ENCODE measurements at places on chromosomes 1 and 21. TPM values are rescaled to one million over a fixed set of nuclear protein-coding genes. Genes with fewer than 3 reads are reported as not detected.

The KRTAP15-1 gene
- total RNA-seq: not detected

The CD53 gene
- total RNA-seq: 62.0 TPM

The GPR37L1 gene
- 0.58 TPM for total RNA-seq

The EXOSC10 gene
- 36.5 TPM for total RNA-seq

The CLCNKA gene
- 0.17 TPM for total RNA-seq

The RIMKLA gene
- 1.8 TPM for total RNA-seq

The TMEM269 gene
- 0.06 TPM for total RNA-seq

The SLC2A5 gene
- total RNA-seq: 2.0 TPM

The LMX1A gene
- total RNA-seq: 0.33 TPM

The ZMYND12 gene
- 0.23 TPM for total RNA-seq

The PLA2G4A gene
- 4.6 TPM for total RNA-seq

DNA sequence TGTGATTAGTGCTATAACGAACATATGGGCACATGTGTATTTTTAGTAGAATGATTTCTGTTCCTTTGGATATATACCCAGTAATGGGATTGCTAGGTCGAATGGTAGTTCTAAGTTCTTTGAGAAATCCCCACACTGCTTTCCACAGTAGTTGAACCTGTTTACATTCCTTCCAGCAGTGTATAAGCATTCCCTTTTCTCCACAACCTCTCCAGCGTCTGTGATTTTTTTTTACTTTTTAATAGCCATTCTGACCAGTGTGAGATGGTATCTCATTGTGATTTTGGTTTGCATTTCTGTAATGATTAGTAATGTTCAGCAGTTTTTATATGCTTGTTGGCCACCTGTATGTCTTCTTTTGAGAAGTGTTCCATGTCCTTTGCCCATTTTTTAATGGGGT is 81.8 kb upstream of the SLC44A3 start:
- no peak for DNase-seq
- H3K27ac ChIP-seq: no peak overlapping the region
- H3K36me3 ChIP-seq: no peaks in the 10 kb centered on the region
- peaks cover 16% of the 10 kb centered on the region for H3K4me1 ChIP-seq
- no peaks in the 10 kb centered on the region for H3K27me3 ChIP-seq

DNA sequence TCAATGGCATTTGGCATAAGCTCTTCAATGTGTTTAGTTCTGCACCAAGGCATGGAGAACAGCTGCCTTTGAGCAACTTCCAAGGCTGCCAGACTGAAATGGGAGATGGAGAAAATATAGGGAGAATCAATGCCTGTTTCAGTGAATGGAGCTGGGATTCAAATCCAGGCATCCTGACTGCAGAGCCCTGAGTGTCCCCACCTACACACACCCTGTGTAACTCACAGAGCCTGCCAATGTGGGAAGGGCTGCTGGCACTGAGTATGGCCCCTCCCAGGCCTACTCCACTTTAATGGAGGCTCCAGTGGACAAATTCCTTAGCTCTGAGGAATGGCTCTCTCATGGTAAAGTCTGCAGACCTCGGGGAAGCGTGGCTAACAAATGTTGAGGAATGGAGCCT is 145.6 kb upstream of the TNR start:
- no peak overlapping the region for H3K4me3 ChIP-seq
- H3K4me1 ChIP-seq: peaks cover 11% of the 10 kb centered on the region
- no peak overlapping the region for H3K27ac ChIP-seq
- no peaks in the 10 kb centered on the region for H3K36me3 ChIP-seq

GRCh38 chr1:62852253-62852652 is 68.3 kb downstream of the ATG4C start:
- DNase-seq: no peak
- peaks cover 6% of the 10 kb centered on the region for H3K36me3 ChIP-seq
- no peak overlapping the region for H3K27ac ChIP-seq

DNA sequence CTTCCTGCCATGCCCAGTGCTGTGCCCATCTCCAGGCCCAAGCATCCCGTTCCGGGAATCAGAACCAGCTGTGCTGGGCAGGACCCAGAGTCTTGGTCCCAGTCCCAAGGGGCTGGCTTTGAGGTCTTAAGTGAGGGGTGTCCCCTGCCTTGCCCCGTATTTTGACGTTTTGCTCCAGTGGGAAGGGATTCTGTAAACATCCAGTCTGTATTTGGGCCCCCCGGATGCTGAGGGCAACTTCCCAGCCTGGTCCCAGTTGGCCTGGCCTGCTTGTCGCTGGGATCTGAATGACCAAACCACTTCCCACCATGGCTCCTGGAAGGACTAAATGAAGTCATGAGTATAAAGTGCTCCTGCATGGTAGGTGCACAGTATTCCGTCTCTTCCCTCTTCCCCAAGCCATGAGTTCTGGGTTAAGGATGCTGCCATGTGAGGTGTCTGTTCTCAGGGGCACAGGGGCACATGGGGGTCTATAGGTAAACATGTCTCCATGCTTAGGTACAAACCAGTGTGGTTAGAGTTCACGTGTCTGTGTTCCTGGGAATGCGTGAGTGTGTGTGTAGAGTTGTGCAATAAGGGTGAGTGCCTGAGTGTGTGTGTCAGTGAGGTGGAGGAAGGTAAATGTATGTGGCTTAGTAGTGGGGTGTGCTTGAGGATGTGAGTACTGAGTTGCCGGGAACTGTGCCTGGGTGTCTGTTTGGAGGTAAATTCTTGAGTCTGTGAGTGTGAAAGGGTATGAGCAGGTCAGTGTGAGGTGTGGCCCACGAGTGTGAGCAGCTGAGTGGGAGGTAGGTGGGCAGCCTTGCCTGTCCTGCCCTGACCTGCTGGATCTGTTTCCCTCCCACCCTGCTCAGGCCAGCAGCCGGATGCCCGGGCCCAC is 1.5 kb downstream of the B4GALT2 start:
- no peak for DNase-seq
- no peaks in the 10 kb centered on the region for H3K27me3 ChIP-seq
- peaks cover 13% of the 10 kb centered on the region for H3K36me3 ChIP-seq
- peaks cover 60% of the 10 kb centered on the region for H3K4me1 ChIP-seq

GRCh38 chr1:32127409-32128198 is 19.7 kb downstream of the KPNA6 start:
- H3K4me1 ChIP-seq: peaks cover 42% of the 10 kb centered on the region
- no peak overlapping the region for H3K4me3 ChIP-seq
- no peak overlapping the region for H3K27ac ChIP-seq
- H3K27me3 ChIP-seq: no peaks in the 10 kb centered on the region

- no peak for DNase-seq
- H3K4me3 ChIP-seq: no peak overlapping the region
- no peaks in the 10 kb centered on the region for H3K4me1 ChIP-seq
Observed at GRCh38 chr1:40226192-40226591, 21.5 kb upstream of the TMCO2 start.

DNA sequence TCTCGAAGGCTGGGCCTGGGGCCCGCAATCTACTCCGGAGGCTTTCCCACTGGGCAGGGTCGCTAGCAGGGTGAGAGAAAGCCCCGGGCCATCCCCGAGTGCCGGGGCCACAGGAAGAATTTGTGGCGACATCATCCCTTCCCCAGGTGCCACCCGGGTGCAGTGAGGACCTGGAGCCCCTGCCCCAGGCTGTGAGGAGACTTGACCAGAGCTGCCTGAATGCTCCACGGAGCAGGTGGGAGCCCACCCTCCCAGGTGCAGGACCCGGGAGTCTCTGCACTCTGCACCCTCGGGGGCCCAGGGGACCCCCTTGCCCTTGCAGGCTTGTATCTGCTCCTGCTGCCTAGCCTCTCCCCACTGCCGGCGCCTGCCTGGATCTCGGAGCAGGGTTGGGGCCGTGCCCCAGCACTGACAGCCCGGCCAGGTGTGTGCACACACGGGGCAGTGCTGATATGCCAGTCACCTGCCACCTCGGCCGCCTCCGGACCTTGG is 67.5 kb upstream of the RGS7 start:
- no peaks in the 10 kb centered on the region for H3K36me3 ChIP-seq
- H3K4me3 ChIP-seq: peak overlapping the region; percentile 50
- H3K4me1 ChIP-seq: peaks cover 12% of the 10 kb centered on the region
- no peak overlapping the region for H3K27ac ChIP-seq
- H3K27me3 ChIP-seq: no peaks in the 10 kb centered on the region

GRCh38 chr1:216710598-216711333 is 12.5 kb downstream of the ESRRG start:
- H3K4me3 ChIP-seq: no peak overlapping the region
- no peaks in the 10 kb centered on the region for H3K36me3 ChIP-seq
- no peak for DNase-seq
- no peaks in the 10 kb centered on the region for H3K27me3 ChIP-seq
- no peaks in the 10 kb centered on the region for H3K4me1 ChIP-seq

DNA sequence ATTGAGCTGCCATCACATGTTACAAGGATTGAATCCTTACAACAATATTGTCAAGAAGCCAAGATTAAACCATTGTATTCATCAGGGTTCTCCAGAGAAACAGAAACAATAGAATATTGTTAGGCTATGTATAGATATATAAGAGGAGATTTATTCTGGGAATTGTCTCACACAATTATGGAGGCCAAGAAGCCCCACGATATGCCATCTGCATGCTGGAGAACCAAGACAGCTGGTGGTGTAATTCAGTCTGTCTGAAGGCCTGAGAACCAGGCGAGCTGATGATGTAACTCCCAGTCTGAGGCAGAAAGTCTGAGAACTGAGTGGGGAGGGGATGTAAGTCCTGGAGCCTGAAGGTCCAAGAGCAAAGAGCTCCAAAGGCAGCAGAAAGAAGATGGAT is 14.5 kb upstream of the TTF2 start:
- H3K36me3 ChIP-seq: no peaks in the 10 kb centered on the region
- no peaks in the 10 kb centered on the region for H3K27me3 ChIP-seq
- no peak overlapping the region for H3K27ac ChIP-seq

- no peaks in the 10 kb centered on the region for H3K36me3 ChIP-seq
- H3K4me1 ChIP-seq: no peaks in the 10 kb centered on the region
- no peak overlapping the region for H3K27ac ChIP-seq
- no peak for DNase-seq
- H3K4me3 ChIP-seq: no peak overlapping the region
Observed at GRCh38 chr1:178066908-178067614, 26.8 kb upstream of the RASAL2 start.

GRCh38 chr1:218366322-218367052 is 21.4 kb downstream of the TGFB2 start:
- H3K27ac ChIP-seq: peak overlapping the region; percentile 70
- no peaks in the 10 kb centered on the region for H3K36me3 ChIP-seq
- H3K27me3 ChIP-seq: no peaks in the 10 kb centered on the region
- H3K4me1 ChIP-seq: peaks cover 17% of the 10 kb centered on the region
- DNase-seq: no peak

GRCh38 chr1:162187687-162188276 is 118.3 kb downstream of the NOS1AP start:
- no peaks in the 10 kb centered on the region for H3K36me3 ChIP-seq
- no peak for DNase-seq
- H3K4me1 ChIP-seq: peaks cover 8% of the 10 kb centered on the region
- H3K4me3 ChIP-seq: no peak overlapping the region

- H3K4me1 ChIP-seq: no peaks in the 10 kb centered on the region
- H3K36me3 ChIP-seq: no peaks in the 10 kb centered on the region
- H3K4me3 ChIP-seq: no peak overlapping the region
- DNase-seq: no peak
- no peak overlapping the region for H3K27ac ChIP-seq
Observed at GRCh38 chr1:219573960-219574359, 38.9 kb downstream of the ZC3H11B start.

DNA sequence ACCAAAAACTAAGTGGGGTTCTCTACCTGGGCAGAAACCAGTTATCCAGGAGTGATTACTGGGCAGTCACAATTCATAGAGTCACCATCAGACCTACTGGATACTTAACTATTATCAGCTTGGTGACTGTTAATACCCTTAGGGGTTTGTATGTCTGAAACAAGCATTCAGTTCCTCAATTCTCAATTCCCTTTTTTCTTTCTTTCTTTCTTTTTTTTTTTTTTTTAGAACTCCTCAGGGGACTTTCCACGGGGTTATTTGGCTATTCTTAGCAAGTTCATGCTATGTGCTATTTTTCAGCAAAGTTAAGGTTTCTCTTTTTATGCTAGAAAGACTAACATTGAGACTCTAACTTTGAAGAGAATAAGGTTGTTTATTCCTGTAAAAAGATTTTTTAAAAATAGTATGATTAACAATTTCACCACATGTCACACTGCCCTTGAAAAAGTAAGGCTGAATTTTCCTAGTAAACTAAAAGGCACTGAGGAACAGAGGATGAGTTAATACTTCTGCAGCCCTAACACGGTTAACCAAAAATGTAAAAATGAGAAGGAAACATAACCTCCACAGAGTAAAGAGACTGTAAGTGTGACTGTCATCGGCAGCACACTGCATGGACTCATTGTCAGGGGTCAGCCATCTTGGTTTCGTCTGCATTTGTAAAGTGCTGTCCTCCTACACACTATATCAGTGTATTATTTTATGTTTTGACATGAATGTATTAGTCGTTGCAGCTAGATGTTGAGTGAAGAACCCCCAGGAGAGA is 310.2 kb downstream of the NTNG1 start:
- H3K36me3 ChIP-seq: no peaks in the 10 kb centered on the region
- no peak overlapping the region for H3K4me3 ChIP-seq
- no peaks in the 10 kb centered on the region for H3K4me1 ChIP-seq
- DNase-seq: no peak

GRCh38 chr1:20074725-20075171 is 4.8 kb downstream of the PLA2G5 start:
- no peak overlapping the region for H3K4me3 ChIP-seq
- peaks cover 33% of the 10 kb centered on the region for H3K4me1 ChIP-seq
- no peaks in the 10 kb centered on the region for H3K36me3 ChIP-seq
- no peaks in the 10 kb centered on the region for H3K27me3 ChIP-seq
- peak overlapping the region; percentile 30 for H3K27ac ChIP-seq

- no peak overlapping the region for H3K4me3 ChIP-seq
- peaks cover 14% of the 10 kb centered on the region for H3K4me1 ChIP-seq
- no peaks in the 10 kb centered on the region for H3K27me3 ChIP-seq
- H3K36me3 ChIP-seq: peaks cover 66% of the 10 kb centered on the region
- no peak for DNase-seq
Observed at GRCh38 chr1:19894218-19894617, 12.0 kb downstream of the OTUD3 start.

DNA sequence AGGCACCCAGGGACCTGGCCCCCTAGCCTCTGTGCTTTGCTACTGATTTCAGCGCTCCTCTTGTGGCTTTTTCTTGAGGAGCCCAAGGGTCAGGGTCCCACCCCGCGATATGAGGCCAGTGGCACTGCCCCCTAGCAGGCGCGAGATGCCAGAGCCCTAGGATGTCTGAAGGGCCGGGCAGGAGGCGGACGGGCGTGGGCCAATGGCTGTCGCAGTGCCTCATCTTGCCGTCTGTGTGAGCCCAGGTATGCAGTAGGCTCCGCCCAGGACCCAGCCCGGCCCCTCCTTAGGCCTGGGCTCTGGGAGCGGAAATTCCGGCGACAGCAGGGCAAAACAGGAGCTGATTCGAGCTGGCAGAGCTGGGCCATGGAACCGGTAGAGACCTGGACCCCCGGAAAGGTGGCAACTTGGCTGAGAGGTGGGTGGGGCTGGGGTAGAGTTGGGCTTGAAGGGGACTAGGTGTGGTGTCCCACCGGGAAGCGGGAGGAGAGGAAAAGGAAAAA is at the start of gene CNKSR1:
Gene CNKSR1, plus strand, starts transcription at position 310 of the 503 bp plus-strand sequence. Its CDS starts 57 bp downstream, at position 367.
- no peaks in the 10 kb centered on the region for H3K27me3 ChIP-seq
- no peaks in the 10 kb centered on the region for H3K4me1 ChIP-seq

DNA sequence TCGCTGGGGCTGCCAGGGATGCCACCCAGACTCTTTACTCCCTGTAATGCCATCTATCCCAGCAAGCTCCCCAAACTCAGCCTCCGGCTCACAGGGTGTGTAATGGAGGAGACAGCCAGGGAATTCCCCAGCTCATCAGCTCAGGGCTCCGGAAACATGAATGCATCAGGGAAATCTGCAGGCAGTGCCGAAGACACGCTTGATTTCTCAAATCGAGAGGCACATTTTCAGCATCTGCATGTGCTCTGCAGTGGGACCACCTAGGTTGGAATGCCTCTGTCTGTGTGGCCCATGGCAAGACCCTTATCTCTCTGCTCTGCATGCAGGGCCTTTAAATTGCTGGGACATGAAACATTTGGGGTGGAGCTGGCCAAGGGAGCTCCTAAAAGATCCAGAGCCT is 170.1 kb downstream of the TRABD2B start:
- no peak overlapping the region for H3K27ac ChIP-seq
- no peaks in the 10 kb centered on the region for H3K36me3 ChIP-seq
- no peak overlapping the region for H3K4me3 ChIP-seq
- peaks cover 42% of the 10 kb centered on the region for H3K4me1 ChIP-seq
- no peaks in the 10 kb centered on the region for H3K27me3 ChIP-seq
- no peak for DNase-seq
